Kidney (tissue), 22 donors: ENCODE measurements at places on chromosomes 16 and 17. TPM values are rescaled to one million over a fixed set of nuclear protein-coding genes. Genes with fewer than 3 reads are reported as not detected.
A peak's percentile ranks its signal among the peaks of the same experiment; 100 is the strongest.

Gene ITGAL
- 0.56 TPM for polyA plus RNA-seq

Gene SYNRG
- 8.6 TPM for polyA plus RNA-seq

Gene SLC9A5
- polyA plus RNA-seq = 0.92 TPM

GRCh38 chr17:77377710-77378235 is 237.0 kb downstream of the SEC14L1 start:
- DNase-seq = no peak

- no peak for DNase-seq
Measured at GRCh38 chr17:8861495-8862181, 5.8 kb downstream of the PIK3R6 start.

GRCh38 chr17:51860954-51861561 is 297.5 kb downstream of the CA10 start:
- DNase-seq = no peak

GRCh38 chr16:10088380-10088793 is 93.8 kb downstream of the GRIN2A start:
- peak; percentile 47 for DNase-seq

GRCh38 chr17:56431736-56432135 is 161.8 kb upstream of the NOG start:
- no peak for DNase-seq

DNA sequence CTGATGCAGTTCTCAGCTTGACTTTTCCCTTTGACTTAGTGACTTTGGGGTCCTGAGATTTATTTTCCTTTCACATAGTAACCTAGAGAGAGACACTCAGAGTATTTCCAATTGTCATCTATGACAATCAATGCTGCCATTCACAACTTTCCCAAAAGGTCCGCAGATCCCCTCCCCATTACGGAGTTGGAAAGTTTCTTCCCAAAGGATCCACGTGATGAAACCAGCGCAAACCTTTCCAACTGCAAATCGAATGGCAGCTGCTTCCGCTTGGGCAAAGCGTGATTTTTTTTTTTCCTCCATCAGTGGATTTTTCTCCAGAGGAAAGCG is 538 bp upstream of the FCSK start:
- DNase-seq = peak; percentile 65

GRCh38 chr16:28202147-28202746 is 9.5 kb downstream of the XPO6 start:
- no peak for DNase-seq
